ENCODE measurements at places on chromosomes 3 and 15.
A peak's percentile ranks its signal among the peaks of the same experiment; 100 is the strongest.

- no peak for DNase-seq
Observed at GRCh38 chr3:71503525-71504249, 79.8 kb downstream of the FOXP1 start.

- DNase-seq: no peak
Observed at GRCh38 chr3:151052346-151052745, 33.1 kb upstream of the MED12L start.

DNA sequence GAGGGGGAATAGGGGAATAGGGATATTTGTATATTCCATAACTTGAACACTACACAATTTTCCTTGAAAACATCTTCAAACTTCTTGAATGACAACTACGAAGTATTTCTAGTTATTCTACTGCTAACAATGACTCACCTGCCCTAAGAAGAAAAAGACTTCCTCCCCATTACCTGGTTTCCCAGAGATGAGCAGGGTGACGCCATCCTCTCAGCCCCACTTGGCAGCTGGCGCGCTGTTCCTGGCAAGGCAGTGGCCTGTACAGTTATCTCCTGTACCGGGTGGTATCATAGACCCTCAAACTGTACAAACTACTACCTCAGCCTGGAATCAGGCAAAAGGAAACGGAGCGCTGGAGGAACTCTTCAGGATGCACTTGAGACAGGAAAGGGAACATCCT lies 10.4 kb downstream of the WDR82 start:
- peak; percentile 68 for DNase-seq

- DNase-seq: no peak
Observed at GRCh38 chr15:87711026-87711425, 545.5 kb downstream of the NTRK3 start.

DNA sequence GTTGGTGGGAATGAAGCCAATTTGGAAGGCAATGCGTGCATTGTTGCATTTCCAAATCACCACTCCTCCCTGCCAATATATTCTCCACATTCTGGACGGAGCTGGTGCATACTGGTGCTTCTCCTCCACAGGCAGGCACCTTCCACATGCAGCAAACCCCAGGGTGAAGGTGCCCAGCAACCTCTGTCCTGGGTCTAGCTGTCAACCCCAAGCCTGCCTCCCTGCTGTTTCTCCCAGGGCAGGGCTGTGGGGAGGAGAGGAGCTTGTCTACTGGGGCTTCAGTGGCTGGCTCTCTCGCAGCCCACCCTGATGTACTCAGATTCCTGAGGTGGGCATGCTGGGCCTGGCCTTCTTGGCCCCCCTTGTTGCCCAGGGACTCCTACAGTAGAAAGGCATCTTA lies 20.1 kb downstream of the GASK1A start:
- no peak for DNase-seq

DNA sequence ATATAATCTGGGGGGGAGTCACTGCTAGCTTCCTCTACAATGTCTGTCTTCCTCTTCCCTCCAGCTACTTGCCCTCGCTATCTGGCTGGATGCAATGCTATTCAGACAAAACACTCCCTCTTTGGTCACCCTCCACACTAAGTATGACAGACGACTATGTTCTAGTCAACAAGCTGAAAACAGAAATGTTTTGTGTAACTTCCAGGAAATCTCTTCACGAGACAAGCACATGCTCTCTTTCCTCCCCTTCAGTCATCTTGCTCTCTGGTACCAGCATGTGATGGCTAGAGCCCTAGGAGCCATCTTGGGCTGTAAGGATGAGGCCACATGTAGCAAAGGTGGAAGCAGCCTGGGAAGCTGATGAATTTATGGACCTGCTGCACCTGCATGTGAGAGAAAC lies 151.3 kb downstream of the ARRDC4 start:
- DNase-seq: no peak

- no peak for DNase-seq
Observed at GRCh38 chr3:195020185-195020584, 250.8 kb downstream of the XXYLT1 start.

GRCh38 chr3:150252462-150252861 lies 155.6 kb upstream of the TSC22D2 start:
- DNase-seq: no peak

GRCh38 chr3:36540888-36541518 lies 160.7 kb downstream of the STAC start:
- no peak for DNase-seq
